Effector memory CD8-positive, alpha-beta T cell (primary cell): ENCODE measurements at places on chromosomes 16 and 17.

DNA sequence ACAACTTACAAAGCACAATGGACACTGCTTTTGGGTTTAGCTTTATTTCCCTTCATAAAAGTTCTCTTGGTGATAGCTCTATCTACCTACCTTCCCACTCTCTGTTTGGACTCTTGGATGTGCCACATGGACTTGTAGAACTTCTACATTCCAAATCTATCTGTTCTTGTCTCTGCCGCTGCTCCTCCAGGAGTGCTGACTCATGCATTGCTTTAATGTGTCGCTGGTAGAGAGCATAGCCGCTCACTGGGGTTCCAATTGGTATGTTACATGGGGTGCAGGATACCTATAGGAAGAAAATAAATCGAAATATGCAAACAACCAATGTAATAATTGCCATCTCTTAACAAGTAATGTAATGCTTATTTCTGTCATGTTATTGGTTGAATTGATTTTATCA is 92.1 kb downstream of the TTC19 start:
- peaks cover 2% of the 10 kb centered on the region for H3K4me1 ChIP-seq
- H3K4me3 ChIP-seq = no peak overlapping the region
- peaks cover 38% of the 10 kb centered on the region for H3K36me3 ChIP-seq
- DNase-seq = no peak
- H3K27ac ChIP-seq = peak overlapping the region; percentile 12

DNA sequence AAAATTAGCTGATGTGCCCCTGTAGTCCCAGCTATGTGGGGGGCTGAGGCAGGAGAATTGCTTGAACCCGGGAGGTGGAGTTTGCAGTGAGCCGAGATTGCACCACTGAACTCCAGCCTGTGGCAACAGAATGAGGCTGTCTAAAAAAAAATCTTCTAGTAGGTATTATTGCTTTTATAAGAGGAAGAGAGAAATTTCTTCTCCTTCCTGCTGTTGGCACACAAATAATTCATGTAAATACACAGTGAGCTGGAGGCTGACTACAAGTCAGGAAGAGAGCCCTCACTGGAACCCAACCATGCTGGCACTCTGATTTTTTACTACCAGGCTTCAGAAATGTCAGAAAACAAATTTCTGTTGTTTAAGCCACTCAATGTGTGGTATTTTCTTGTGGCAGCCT is 6.7 kb downstream of the PRDM7 start:
- no peaks in the 10 kb centered on the region for H3K36me3 ChIP-seq
- H3K27ac ChIP-seq = no peak overlapping the region
- H3K27me3 ChIP-seq = peaks cover 36% of the 10 kb centered on the region
- no peak overlapping the region for H3K4me3 ChIP-seq
- no peak for DNase-seq

- H3K4me1 ChIP-seq = no peaks in the 10 kb centered on the region
- H3K27ac ChIP-seq = no peak overlapping the region
- H3K4me3 ChIP-seq = no peak overlapping the region
- DNase-seq = no peak
These were observed 492.2 kb downstream of the KCNJ2 start for GRCh38 chr17:70661342-70662222.

- H3K36me3 ChIP-seq = peaks cover 52% of the 10 kb centered on the region
- DNase-seq = no peak
These were observed 158.6 kb upstream of the ZNF267 start for GRCh38 chr16:31714903-31715504.

DNA sequence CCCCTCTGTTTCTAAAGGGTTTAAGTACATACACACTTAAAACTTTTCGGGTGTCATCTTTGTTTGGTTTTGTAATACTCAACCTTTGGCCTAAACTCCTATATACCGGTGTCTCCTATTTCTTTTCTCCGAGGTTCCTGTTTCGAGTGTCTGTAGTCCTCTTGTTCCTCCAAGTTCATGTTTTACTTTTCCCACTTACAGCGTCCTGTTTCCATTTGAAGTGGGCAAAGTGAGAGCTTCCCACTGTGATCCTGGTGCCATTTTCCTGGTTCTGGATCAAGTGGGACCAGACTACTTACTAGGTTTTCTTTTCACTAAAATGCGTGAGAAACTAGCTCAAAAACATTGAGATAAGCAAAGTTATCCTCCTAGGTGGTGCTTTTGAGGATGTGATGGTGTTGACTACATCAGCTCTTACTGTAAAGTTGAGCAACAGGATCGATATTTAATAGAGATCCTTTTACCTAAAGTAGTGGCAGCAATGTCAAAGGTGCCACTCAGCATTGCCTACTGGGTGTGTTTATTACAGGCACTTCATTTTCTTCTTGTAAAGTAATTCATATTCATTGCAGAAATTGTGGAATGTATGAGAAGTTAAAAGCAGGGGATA is 1.3 kb downstream of the PSMD3 start:
- peaks cover 36% of the 10 kb centered on the region for H3K4me1 ChIP-seq
- DNase-seq = no peak
- H3K4me3 ChIP-seq = peak overlapping the region; percentile 89

DNA sequence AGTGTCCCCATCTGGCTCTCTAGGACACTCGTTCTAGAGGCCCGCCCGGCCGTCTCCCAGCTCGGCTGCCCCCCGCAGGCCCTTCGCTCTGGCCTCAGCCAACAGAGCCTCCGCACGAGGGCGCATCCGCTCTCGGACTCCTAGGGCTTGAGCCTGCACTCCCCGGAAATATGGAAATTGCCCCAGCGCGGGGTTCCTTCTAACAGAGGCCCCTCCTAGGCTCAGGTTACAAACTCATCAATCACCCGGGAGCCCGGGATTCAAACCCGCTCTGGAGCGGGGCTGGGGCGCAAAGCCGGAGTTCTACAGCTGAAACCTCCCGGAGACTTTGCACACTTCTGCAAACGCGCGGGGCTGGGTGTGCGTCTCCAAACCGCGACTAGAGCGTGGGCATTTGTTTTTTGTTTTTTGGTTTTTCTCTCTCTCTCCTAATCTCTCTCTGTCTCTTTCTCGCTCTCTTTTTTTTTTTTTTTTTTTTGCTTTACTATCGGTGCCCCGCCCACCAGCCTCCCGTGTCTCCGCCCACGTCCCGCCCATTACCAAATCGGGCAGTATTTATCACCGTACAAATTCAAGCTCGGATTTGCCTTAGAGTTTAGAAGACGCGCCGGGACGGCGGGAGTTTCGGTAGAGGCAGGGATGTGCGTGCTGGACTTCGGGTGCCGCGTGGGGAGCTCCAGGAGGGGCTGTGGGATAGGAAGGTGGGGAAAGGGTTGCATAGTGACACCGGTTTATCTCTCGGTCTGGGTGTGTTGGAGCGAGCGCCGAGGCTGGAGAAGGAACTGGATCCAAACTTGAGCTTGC is 2.4 kb upstream of the FOXL1 start:
- no peaks in the 10 kb centered on the region for H3K36me3 ChIP-seq
- peaks cover 6% of the 10 kb centered on the region for H3K4me1 ChIP-seq
- DNase-seq = no peak
- peak overlapping the region; percentile 71 for H3K4me3 ChIP-seq
- H3K27ac ChIP-seq = no peak overlapping the region

DNA sequence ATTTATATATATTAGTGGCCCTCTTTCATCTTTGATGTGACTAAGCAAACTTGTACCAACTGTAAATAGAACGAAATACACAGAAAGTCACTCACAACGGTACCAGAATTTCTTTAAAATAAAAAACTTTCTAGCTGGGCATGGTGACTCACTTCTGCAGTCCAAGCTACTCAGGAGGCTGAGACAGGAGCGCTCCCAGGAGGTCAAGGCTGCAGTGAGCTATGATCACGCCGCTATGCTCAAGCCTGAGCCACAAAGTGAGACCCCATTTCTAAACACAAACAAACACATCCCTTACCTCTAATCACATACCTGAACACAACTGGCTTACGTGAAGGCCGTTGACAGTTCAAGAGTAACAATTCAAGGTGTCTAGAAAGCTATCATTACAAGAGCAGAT is 29.7 kb downstream of the STAT5B start:
- H3K27me3 ChIP-seq = no peaks in the 10 kb centered on the region
- H3K36me3 ChIP-seq = peaks cover 30% of the 10 kb centered on the region
- H3K27ac ChIP-seq = peak overlapping the region; percentile 98
- no peak for DNase-seq

DNA sequence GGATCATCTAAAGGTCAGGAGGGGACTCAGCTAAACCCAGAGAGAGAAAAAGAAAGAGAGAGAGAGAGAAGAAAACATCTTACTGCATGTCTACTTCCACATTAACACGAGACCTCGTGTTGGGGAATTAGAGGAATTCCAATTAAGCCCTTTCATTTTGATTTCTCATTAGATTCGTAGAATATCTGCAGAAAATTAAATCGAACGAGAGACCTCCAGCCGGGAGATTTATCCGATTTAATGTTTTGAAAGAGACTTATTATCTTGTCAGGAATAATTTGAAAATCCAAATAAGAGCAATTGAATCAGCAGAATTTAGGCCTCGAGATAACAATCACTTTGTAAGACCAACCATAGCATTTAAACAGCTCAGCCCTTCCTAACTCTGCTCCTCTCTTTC is 175.6 kb downstream of the ABCC12 start:
- no peak overlapping the region for H3K27ac ChIP-seq
- no peaks in the 10 kb centered on the region for H3K36me3 ChIP-seq
- peaks cover 25% of the 10 kb centered on the region for H3K27me3 ChIP-seq
- DNase-seq = no peak

- peak overlapping the region; percentile 85 for H3K4me3 ChIP-seq
- DNase-seq = no peak
- H3K27me3 ChIP-seq = no peaks in the 10 kb centered on the region
- H3K36me3 ChIP-seq = peaks cover 68% of the 10 kb centered on the region
- H3K27ac ChIP-seq = peak overlapping the region; percentile 91
These were observed 409 bp upstream of the C17orf107 start for GRCh38 chr17:4898927-4899326.

DNA sequence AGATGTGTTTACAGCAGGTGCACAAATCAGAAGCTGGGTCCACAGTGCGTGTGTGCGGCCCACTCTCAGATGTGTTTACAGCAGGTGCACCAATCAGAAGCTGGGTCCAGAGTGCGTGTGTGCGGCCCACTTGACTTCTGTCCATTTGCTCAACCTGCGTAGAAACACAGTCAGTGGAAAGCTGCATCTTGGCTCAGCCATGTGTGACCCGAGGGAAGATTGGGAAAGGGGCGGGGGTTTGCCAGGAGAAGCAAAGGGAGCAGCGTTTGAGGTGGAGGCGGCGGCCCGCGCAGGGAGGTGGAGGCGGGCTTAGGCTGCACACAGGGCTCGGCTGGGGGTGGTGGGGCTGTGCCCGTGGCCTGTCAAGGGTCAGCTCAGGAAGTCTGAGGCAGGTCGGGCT is 4.3 kb downstream of the CTU2 start:
- no peaks in the 10 kb centered on the region for H3K27me3 ChIP-seq
- no peak for DNase-seq
- peaks cover 22% of the 10 kb centered on the region for H3K4me1 ChIP-seq
- H3K4me3 ChIP-seq = no peak overlapping the region

DNA sequence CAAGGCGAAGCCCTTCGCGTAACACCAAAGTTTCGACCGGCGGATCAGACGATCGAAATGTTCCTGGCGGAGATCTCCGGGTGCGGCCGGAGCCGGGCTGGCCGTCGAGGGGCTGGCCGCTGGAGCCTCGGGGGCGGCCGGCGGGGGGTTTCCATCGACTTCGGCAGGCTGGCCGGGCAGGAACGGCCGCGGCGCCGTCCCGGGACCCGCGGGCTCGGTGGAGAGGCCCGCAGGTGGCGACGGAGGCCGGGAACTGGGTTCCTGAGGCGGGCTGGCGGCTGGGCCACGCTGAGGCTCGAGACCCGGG is 1.1 kb downstream of the EPOP start:
- peak overlapping the region; percentile 65 for H3K4me3 ChIP-seq
- no peak overlapping the region for H3K27ac ChIP-seq
- peaks cover 56% of the 10 kb centered on the region for H3K27me3 ChIP-seq
- H3K4me1 ChIP-seq = peaks cover 14% of the 10 kb centered on the region
- H3K36me3 ChIP-seq = no peaks in the 10 kb centered on the region

DNA sequence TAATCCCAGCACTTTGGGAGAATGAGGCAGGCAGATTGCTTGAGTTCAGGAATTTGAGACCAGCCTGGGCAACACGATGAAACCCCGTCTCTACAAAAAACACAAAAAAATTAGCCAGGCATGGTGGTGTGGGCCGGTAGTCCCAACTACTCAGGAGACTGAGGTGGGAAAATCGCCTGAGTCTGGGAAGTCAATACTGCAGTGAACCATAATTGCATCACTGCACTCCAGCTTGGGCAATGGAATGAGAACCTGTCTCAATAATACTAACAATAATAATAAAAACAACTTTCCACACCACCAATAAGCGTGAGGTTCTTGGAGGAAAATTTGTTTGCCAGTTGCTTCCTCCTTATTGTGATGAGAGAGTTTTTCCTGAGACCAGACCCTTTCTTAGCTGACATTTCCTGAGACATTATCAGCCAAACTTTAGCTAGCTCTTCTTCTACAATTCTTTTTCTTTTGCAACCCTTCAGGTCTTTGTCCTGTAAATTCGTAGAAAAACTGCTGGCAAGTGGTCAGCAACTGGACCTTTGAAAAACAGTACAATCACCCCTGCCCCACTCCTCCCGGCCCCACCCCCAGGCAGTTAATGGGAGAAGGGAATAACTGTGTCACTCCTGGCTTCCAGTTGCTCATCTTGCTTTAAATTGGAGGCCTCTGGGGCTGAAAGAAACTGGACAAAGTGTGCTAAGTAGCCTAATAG is 3.5 kb upstream of the EZH1 start:
- H3K36me3 ChIP-seq = peaks cover 10% of the 10 kb centered on the region
- peaks cover 14% of the 10 kb centered on the region for H3K4me1 ChIP-seq
- no peak for DNase-seq
